ENCODE measurements at places on chromosomes 3 and 15.
A peak's percentile ranks its signal among the peaks of the same experiment; 100 is the strongest.

DNA sequence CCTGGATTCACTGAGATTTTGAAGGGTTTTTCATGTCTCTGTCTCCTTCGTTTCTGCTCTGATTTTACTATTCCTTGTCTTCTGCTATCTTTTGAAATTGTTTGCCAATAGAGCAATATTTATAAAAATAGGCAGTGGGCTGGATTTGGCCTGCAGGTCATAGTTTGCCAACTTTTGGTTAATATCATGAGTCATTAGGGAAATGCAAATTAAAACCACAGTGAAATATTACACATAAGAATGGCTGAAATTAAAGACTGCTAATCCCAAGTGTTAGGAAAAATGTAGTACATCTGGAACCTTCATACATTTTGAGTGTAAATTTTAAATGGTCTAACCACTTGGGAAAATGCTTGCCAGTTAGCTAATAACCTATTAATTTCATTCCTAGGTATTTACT, 56.3 kb downstream of the ABI3BP start:
- DNase-seq: no peak

GRCh38 chr3:138082085-138082991, 33.1 kb downstream of the DZIP1L start:
- DNase-seq: no peak

GRCh38 chr3:23161896-23162570, 41.1 kb upstream of the UBE2E2 start:
- DNase-seq: no peak

- DNase-seq: no peak
Measured at GRCh38 chr15:44500555-44500954, 36.4 kb upstream of the EIF3J start.

GRCh38 chr3:114057011-114057347, 442 bp downstream of the QTRT2 start:
- no peak for DNase-seq

DNA sequence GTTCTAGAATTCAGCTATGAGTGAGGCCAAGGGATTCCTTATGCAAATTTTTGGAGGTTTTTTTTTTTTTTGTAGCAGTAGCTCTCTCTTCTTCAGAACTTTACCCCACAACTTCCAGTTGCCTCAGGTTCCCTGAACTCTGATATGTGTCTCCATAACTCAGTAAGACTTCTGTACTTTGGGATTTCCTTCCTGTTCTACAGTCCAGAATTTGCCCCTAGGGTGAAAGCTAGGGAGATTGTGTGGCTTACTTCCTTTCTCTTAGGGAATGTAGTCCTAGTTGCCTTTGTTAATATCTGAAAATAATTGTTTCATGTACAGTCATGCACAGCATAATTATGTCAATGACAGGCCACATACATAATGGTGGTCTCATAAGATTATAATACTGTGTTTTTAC, 30.8 kb downstream of the LRRC28 start:
- DNase-seq: no peak

DNA sequence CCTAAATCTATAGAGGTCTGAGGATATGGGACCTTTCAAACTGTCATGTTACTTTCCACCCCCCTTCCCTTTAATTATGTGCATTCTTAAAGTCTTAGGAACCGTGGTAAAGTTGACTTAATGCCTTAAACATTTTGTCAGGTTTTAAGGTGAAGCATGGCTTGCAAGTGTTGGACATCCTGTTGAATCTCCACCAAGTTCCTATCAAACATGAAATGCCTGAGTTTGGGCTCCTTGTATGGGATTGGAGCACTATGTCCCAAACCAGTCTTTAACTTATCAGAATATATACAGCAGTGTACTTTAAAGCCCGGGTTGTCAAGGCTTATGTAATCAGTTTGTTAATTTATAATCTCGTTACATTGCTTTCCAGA, 1.1 kb downstream of the SNRK start:
- no peak for DNase-seq

DNA sequence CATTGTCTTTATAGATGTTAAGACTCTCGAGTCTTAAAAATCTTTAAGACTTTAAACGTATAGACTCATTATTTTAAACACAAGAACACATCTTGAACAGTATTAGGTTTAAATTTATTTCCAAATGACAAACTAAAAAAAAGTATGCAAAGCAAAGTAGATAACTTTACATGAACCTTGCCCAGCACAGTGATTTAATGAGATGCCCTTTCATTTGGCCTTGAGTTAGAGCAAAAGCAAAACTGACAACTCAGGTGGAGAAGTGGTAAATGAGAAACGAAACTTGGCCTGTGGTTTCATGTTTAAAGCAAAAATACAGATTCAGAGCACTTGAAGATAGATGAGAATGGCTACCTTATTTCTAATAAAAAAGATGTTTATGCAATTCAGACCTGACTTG, 8.6 kb downstream of the GPR15 start:
- no peak for DNase-seq

GRCh38 chr15:101112336-101113113, 139.3 kb downstream of the CHSY1 start:
- no peak for DNase-seq

GRCh38 chr3:126476166-126477060, 722 bp upstream of the ZXDC start:
- no peak for DNase-seq

- DNase-seq: peak; percentile 98
Measured at GRCh38 chr3:14144423-14145075, 19.7 kb downstream of the TMEM43 start.

DNA sequence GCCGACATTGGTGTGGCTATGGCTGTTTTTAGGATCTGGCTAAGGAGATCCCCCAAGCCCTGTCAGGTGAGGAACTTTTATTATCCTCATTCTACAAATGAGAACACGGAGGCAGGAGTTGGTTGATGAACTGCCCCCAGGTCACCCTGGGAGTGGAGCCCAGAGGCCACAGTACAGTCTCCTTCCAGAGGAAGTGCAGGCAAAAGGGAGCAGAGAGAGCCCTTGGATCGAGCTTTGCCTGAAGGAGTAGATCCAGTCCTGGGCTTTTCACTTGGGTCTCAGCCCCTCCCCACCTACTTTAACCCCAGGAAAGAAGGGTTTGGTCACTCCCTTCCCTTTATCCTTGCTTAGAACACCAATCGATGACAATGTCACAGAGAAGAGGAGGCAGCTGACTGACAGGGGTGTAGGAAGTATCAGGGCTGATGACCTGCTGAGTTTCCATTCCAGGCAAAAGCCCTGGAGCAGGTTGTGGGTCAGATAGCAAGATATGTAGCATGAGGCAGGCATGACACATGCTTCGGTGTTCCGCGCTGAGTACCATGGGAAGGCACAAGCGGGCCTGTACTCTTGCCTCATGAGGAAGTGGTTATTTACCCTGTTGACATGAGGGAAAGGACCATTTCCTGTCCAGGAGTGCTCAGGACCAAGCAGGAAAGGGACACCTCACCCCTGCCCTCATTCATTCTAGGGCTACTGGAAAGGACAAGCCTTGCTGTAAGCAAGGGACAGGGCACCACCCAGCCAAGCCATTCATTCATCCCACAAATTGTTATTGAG, 5.8 kb upstream of the PLA2G4D start:
- no peak for DNase-seq

GRCh38 chr15:56815247-56815646, 81.9 kb upstream of the ZNF280D start:
- no peak for DNase-seq

DNA sequence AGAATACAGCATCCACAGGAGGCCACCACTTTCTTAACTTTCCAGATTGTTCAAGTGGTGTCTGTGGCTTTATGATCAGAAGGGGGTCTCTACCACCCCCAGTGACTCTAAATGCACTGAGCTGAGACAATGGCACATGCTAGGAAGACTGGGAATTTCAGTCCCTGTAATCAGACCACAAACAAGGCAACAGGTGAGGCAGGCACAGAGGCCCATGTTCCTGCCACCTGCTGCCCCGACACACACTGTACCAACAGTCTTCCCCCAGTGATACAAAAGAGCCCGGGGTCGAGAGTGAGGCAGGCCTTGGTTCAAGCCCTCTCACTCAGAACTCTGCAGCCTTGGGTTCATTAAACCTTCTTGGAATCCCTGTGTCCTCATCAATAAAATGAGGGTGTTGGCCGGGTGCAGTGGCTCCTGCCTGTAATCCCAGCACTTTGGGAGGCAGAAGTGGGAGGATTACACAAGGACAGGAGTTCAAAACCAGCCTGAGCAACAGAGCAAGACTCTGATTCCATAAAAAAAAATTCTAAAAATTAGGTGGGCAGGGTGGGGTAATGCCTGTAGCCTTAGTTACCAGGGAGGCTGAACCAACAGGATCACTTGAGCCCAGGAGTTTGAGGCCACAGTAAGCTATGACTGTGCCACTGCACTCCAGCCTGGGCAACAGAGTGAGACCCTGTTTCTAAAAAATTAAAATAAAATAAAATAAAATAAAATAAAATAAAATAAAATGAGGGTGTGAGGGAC, 55.8 kb downstream of the ADCY5 start:
- no peak for DNase-seq

- DNase-seq: no peak
Measured at GRCh38 chr3:48353987-48354386, 18.0 kb upstream of the FBXW12 start.

GRCh38 chr3:51390246-51391074, 625 bp upstream of the RBM15B start:
- DNase-seq: no peak

- no peak for DNase-seq
Measured at GRCh38 chr3:137062250-137062649, 104.5 kb downstream of the IL20RB start.

DNA sequence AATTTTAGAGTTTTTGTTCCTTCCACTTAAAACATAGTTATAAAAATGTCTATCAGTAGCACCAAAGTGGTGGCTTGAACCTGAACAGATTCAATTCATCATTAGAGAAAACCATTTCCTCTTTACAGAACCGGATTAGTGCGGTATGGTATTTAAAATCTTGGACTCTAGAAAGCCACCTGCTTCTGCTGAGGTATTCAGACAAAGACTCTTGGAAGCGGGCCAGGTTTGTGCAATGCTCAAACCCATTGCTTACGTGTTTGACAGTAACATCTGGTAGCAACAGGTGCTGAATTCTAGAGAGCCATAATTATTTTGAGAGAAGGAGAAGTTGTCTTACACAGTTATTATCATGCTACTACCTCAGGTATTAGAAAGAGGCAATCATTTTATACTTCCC, 290.5 kb downstream of the NAALADL2 start:
- DNase-seq: no peak

DNA sequence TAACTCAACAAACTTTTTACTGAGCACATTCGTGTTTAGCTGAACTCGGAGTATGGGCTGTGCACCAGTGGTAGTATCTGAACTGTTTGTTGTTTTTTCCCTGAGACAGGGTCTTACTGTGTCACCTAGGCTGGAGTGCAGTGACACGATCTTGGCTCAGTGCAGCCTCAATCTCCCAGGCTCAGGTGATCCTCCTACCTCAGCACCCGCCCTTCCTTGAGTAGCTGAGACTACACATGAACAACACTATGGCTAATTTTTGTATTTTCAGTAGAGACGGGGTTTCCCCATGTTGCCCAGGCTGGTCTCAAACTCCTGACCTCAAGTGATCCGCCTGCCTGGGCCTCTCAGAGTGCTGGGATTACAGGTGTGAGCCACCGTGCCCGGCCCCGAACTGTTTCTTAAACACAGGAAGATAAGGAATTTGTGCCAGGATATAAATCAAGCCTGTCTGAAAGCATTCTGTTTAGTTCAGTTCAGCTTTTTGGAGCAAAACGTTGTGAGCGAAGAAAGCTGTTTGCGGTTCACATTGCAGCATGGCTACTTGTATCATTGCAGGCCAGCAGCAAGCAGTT, 40.4 kb upstream of the SKOR1 start:
- DNase-seq: no peak

DNA sequence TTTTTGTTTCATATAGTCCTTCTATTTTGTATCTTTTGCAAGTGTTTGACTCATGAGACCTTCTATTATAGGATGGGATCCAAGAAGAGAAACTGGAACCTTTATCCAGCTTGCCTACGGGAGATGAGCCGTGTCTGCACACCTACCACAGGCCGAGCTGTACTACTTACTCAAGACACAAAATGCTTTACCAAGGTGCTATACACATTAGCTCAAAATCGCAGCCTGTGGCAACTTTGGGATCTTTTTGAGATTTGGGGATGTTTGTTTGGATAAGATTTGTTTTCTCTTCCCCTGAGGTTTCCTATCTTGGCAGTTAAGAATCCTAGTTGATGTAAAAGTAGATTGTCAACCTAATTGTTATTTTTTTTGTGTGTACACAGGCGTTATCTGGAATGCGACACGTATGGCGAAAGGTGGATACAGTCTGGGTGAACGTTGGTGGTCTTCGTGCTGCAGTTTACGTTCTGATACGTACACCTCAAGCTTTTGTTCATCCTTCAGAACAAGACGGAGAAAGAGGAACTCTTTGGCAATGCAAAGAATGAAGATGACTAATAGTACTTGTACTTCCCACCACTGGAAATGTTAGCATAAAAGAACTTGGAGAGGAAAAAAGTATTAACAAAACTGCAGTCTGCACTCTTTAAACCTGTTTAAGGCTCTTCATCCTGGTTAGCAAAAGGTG, 13.1 kb upstream of the SETD5 start:
- no peak for DNase-seq

DNA sequence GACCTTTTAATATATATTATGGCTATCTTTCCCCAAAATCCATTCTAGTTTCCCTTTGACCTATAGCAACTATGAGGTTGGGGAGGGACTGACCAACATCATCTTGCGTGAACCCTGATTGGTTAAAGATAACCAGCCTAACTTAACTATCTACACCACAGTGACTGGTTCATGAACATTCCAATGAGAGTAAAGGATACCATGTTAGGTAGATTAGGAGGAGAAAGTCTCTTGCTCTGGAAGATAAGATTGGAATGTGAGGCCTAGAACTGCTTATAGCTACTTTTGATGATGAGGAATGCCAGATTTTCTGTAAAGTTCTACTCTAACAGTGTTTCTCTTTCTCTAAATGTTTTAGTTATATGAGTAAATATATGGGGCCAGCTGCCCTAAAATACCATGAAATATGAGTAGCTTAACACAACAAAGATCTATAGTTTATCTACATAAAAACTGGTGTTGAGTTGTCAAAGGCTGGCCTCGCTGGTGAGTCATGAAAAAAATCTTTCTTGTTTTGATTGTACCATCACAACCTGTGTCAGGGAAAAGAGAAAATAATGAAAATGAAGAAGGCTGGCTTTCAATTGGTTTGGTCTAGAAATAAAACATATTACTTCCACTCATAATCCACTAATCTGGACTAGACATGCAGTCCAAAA, 481.4 kb downstream of the NSUN3 start:
- no peak for DNase-seq

GRCh38 chr3:128875556-128876120, 3.8 kb upstream of the ACAD9 start:
- DNase-seq: no peak

GRCh38 chr3:162678941-162679340, 1182.3 kb downstream of the OTOL1 start:
- no peak for DNase-seq

DNA sequence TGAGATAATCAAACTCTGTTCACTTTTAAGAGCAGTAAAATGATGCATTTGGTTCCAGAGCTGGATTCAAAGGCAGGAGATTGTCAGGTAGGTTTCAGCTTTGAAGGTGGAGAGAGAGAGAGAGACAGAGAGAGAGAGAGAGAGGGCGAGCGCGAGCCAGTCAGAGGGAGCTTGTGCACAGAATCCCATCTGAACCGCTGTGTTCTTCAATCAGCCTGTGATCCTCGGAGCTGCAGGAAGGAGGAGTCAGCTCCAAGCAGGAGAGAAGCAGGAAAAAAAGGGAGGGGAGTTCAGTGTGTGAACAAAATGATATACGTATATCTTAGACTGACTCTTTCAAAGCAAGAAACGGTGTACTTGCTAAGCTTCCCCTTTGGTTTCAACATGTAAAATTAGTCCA, at the start of gene GPR149:
TSS of gene GPR149 (minus strand) at position 177 of the 400 bp plus-strand sequence. CDS start 575 bp downstream, outside the sequence.
- peak; percentile 22 for DNase-seq

Data from non-pigmented ciliary epithelial cell (primary cell).